Epithelial cell of proximal tubule (primary cell): ENCODE measurements at places on chromosomes 6 and 20. TPM values are rescaled to one million over a fixed set of nuclear protein-coding genes. Genes with fewer than 3 reads are reported as not detected.

The MATN4 gene
- total RNA-seq, result not detected in 2 replicates

The TNFRSF6B gene
- 509 and 817 TPM in 2 replicates for total RNA-seq

The ADNP gene
- 17.1 and 19.0 TPM in 2 replicates for total RNA-seq

The ULBP1 gene
- 0.23 and 0.94 TPM in 2 replicates for total RNA-seq

The TEAD3 gene
- total RNA-seq, result 15.3 and 19.1 TPM in 2 replicates

The TSPO2 gene
- not detected in 2 replicates for total RNA-seq

The HSF2 gene
- total RNA-seq, result 17.1 and 20.5 TPM in 2 replicates

The BLCAP gene
- total RNA-seq, result 21.1 and 25.3 TPM in 2 replicates

The VNN1 gene
- total RNA-seq, result under 0.01 and 0.14 TPM in 2 replicates

The PRSS16 gene
- total RNA-seq, result 1.0 and 2.8 TPM in 2 replicates

The MCM8 gene
- 16.1 and 19.2 TPM in 2 replicates for total RNA-seq

The FNDC1 gene
- total RNA-seq, result 0.14 TPM in 1 of 2 replicates, not detected in the other

The MEP1A gene
- not detected in 2 replicates for total RNA-seq

The PRKN gene
- 0.07 and 0.58 TPM in 2 replicates for total RNA-seq
